BE2C (cell line): ENCODE measurements at places on chromosomes 16 and 17.

GRCh38 chr17:45761957-45762565, 22.1 kb upstream of the CRHR1 start:
- no peak for DNase-seq

GRCh38 chr16:9128346-9129342, 37.2 kb downstream of the HAPSTR1 start:
- DNase-seq, result peak; percentile 54

DNA sequence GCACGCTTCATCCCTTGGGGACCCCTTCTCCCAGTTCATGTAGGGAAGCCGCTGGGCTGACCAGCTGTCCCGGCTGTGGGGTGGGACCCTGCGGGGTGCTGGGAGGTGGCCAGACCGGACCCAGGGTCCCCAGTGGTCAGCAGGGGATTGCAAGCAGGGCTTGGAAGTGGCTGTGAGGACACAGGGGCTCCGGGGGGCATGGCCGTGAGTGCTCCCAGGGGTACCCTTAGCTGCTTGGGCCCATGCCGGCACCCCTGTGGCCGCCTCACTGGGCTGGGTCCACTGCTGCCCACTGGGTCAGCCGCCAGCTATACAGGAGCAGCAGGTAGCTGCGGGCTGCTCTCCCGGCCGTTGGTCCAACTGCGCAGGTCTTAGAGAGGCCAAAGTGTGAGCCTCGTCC, 18.8 kb downstream of the PRSS27 start:
- no peak for DNase-seq

DNA sequence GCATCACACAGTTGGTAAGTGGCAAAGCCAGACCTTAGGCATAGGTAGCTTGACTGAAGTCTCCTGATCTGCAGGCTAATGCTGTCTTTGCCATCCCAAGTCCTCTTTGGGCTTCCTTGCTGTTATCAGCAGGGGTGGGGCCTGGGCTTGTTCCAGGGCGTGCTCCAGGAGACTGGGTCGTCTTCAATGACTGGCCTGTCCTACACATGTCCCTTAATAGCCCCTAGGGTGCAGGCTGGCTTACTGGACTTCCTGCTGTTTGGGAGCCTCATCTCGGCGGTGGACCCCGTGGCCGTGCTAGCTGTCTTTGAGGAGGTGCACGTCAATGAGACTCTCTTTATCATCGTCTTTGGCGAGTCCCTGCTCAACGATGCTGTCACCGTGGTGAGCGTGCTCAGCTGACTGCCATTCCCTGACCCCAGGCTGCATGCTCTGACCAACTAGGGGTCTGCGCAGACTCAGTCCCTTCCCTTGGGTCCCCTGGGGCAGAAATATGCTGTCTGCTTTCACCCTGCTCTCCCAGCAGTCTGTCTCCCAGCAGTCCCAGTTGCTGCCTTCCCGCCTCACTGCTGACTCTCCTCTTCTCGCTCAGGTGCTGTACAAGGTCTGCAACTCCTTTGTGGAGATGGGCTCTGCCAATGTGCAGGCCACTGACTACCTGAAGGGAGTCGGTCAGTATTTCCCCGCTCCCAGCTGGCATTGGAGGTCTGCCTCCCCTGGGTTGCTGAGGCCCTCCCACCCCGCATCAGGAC, 6.2 kb downstream of the SLC9A5 start:
- no peak for DNase-seq

DNA sequence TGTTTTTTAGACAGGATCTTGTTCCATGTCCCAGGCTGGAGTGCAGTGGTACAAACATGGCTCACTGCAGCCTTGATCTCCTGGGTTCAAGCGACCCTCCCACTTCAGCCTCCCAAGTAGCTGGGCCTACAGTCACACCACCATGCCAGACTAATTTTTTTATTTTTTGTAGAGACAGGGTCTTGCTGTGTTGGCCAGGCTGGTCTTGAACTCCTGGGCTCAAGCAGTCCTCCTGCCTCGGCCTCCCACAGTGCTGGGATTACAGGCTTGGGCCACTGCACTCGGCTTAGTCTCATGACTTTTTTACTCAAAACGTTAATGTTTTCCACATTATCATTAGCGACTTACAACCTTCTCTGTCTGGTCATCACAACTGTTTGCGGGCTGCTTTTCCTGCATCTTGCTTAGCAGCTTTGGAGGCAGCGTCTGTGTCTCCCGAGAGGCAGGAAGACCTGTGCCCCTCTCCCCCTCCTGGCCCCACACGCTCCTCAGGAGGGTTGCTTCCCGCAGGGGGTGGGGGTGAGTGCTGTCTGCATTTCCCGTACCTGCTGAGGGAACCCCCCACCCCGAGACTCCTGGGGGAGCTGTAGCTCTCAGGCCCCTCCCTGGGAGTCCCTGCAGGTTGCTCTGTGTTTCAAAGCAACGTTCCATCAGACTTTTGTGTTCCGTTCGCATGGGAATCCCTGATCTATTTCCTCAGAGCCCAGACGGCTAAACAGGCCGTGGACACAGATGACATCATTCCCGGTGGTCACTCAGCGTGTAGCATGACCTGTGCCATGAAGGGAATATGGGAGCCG, 52.6 kb downstream of the PGS1 start:
- no peak for DNase-seq

DNA sequence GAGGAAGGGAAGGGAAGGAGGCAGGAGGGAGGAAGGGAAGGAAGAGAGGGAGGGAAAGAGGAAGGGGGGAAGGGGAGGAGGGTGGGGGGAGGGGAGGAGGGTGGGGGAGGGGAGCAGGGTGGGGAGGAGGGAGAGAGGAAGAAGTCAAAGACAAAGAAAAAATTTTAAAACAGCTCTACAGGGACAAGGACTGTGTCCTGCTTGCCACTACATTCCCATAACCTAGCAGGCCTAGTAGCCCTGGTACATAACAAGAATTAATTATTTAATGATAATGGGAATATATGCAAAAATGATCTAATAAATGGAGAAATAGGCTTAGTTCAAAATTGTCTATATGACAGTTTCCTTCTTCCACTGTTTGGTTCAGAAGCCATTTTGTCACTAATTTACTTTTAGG, 47.6 kb upstream of the NOG start:
- DNase-seq, result no peak

DNA sequence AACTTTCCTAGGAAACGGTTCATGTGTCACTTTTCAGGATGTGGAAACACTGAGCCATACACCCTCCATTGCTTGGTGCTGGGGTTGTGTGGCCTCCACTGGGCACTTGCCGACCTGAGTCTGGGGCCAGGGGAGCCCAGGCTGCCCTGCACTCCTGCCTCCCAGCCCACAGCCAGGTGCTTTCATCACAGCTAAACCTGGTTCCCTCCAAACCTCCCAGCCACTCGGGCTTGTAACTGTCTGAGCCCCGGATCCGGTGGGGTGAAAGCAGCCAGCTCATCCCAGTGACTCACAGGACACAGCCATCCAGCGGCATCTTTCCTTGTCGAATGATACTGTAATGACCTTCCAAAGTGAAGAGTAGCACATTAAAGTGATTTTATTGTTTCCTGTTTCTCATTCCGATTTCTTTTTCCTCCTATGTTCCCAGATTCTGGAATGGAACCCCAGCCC, 19.8 kb downstream of the CARHSP1 start:
- no peak for DNase-seq

DNA sequence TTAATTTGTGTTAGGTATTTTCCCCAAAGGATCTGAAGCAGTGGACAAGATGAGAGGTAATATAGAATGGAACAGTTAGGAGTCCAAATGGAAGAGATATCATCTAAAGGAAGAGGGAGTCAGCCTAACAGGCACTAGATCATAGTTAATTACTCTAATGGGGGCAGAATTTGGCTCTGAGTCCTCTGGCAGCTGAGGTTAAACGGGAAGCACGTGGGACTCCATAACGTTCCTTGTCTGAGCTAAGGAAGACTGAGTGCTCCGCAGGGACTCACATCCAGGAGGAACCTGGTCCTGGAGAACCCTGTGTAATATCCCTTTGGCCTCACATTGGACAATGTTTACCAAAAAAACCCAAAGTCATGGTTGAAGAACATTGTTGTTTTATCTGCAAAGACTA, 46.6 kb upstream of the TEX2 start:
- peak; percentile 43 for DNase-seq

- no peak for DNase-seq
These were observed 1.4 kb upstream of the ABCC1 start for GRCh38 chr16:15947983-15948509.

GRCh38 chr16:29975134-29975538, 1.5 kb downstream of the TAOK2 start:
- DNase-seq, result no peak

DNA sequence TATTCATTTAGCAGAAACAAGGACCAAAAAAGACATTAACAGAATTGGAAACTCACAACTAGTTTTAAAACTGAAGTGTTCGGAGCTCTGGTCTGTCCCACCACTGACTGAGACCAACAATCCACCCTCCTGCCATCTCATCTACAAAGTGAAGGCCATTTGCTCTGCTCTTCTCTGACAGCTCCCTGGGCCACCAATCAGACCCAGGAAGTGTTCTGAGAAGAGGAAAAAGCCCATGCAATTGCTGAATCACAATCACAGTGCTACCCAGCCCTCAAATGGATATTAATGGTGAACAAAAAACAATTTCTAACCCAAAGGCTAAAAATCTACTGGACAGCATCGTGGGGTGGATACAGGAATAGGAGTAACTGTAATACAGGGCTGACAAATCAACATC, 2.1 kb downstream of the RPL23 start:
- DNase-seq, result no peak

DNA sequence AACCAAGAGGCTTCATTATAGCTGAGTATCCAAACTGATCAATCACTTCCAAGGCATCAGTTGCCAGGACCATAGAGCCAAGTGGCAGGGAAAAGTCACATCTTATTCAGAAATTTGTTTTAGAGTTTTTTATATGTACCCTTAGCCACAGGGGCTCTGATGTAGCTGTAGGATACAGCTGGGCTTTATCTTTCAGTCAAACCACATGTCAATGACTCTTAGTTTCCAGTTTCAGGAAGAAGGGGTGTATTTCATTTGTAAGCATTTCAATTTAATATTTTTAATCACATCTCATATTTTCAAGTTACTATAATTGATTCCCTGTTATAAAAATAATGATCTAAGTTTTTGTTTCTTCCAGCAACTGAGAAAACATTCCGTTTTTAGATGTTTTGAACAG, 2.9 kb upstream of the FLCN start:
- no peak for DNase-seq

GRCh38 chr16:55710466-55710865, 54.7 kb downstream of the SLC6A2 start:
- DNase-seq, result no peak

GRCh38 chr16:73199214-73199613, 151.3 kb upstream of the ZFHX3 start:
- no peak for DNase-seq

- DNase-seq, result no peak
These were observed 51.3 kb downstream of the MEAK7 start for GRCh38 chr16:84453061-84453752.

DNA sequence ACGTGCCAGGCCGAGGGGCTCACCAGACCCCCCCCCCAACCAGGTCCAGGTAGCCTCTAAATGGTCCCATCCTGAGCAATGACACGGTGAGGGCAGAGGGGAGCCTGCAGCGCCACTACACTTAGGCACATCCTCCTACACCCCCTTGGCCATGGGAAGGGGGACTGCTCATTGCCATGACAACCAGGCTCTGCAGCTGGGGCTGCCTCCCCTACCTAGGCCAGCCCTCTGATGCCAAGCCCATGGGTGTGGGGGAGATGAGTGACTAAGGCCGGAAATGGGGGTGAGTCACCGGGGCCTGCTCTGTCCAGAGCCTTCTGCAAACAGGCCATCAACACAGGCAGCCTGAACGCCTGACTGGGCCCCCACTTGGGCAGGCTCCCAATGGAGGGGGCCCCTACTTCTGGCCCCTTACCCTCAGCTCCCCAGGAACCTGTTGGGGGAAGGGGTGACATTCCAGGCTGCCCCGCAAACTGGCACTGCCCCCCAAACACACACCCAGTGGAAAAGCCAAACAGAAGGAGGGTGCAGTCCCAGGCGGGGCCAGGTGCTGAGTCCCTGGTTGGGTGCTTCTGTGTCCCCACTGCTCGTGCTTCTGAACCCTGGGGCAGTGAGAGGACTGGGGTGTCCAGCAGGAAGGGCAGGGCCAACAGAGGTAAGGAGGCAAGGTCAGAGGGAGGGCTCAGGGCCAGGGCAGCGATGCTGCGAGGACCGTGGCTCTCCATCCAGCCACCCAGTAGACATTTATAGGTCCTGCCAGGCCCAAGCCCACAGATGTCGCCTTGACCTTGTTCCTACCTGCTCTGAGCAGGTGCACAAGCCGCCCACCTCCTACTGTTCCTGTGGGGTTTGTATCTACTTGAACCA, 8.2 kb downstream of the PLCD3 start:
- peak; percentile 91 for DNase-seq

GRCh38 chr17:45888392-45888791, 6.0 kb upstream of the MAPT start:
- no peak for DNase-seq

DNA sequence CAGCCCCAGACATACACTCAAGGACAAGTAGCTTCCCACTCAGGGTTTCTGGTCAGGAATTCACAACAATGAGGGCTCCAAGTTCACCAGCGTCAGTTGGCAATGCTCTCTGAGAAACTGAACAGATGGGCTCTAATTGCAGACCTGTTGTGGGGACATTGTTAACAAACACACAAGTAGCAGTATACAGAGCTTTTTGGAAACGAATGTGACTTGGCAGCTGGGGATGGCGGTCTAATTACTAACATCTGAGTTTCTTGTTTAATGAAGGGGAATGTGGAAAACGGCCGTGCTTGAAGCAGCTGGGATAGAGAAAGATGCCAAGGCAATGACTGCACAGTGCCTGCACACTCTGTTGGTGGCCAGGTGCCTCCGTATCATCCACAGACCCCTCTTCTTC, 316.1 kb upstream of the IRX3 start:
- no peak for DNase-seq

- peak; percentile 41 for DNase-seq
These were observed 24.3 kb upstream of the TMEM220 start for GRCh38 chr17:10754109-10754508.

DNA sequence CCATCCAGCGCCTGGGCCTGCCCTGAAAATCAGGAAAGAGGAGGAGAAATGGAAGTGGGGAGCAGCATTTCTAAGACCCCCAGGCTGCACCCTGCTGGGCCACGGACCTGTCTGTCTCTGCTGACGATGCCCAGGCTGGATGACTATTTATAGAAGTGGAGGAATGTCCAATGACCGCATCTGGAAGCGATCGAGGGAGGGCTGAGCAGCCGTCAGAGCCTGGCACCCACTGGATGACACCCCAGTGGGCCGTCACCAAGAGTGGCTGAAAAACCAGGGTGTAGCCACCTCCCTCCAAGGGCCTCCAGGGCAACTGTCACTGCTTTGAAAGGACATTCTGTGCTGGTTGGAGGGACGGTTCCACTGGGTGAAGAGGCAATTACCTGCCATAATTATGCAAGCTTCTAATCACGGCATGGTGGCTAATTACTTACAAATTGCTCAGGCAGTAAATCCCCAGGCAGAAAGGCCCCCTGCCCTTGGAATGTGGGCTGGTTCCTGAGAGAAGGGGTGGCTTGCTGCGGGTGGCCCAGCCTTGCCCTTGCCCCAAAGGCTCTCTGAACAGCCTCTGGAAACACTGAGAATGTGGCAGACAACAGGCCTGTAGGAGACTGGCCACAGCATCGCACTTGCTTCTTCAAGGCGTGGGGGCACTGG, 332.1 kb downstream of the C16orf95 start:
- no peak for DNase-seq

GRCh38 chr17:43720311-43721060, 38.1 kb downstream of the SOST start:
- peak; percentile 51 for DNase-seq

GRCh38 chr17:45146592-45146889, 1.7 kb upstream of the HEXIM1 start:
- no peak for DNase-seq
